ENCODE measurements at places on chromosomes 1 and 21.
A peak's percentile ranks its signal among the peaks of the same experiment; 100 is the strongest.

DNA sequence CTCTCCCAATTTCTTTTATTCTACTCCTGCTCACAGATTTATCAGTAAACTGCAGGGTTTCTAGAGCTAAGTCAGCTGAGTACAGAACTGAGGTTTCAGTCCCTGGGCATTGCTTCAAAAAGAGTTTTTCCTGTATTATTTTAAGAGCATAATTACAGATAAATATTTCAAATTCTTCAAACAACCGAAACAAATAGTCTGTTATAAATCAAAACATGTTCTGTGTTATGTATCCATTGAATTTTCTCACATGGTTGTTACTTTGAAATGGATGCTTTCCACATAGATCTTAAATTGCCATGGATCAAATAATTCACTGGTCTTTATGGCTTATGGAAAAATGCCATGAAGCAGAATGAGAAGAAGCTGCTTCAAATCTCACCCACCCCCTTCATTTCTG is 64.5 kb downstream of the LRRC8C start:
- no peak for DNase-seq

DNA sequence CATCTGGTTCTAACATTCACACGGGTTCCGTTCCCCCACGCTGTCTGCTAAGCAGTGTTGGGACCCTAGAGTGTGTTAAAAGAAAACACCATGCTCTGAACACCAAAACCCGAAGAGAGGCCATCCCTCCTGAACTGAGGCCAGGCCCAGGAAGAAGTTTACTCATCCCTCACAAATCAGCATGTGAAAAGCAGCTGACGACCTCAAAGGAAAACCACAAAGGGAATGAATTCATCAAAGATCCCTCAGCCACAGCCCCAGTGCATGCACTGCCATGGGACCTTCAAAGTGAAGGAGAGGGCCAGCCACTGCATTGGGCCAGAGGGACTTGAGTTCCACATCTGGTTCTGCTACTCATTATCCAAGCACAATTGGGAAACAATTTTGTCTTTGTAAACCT is 7.0 kb upstream of the PSEN2 start:
- DNase-seq = no peak

DNA sequence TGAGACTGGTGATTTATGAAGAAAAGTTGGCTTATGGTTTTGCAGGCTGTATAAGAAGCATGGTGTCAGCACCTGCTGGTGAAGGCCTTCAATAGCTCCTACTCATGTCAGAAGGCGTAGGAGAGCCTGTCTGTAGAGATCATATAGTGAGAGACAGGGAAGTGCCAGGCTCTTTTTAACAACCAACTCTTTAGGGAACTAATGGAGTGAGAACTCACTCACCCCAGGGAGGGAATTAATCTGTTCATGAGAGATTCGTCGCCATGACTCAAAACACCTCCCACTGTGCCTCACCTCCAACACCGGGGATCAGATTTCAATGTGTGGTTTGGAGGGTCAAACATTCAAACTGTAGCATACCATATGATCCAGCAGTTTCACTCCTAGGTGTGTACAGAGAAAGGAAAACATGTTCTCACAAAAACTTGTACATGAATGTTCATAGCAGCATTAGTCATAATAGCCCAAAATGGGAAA is 72.6 kb downstream of the TTC3 start:
- DNase-seq = peak; percentile 72

DNA sequence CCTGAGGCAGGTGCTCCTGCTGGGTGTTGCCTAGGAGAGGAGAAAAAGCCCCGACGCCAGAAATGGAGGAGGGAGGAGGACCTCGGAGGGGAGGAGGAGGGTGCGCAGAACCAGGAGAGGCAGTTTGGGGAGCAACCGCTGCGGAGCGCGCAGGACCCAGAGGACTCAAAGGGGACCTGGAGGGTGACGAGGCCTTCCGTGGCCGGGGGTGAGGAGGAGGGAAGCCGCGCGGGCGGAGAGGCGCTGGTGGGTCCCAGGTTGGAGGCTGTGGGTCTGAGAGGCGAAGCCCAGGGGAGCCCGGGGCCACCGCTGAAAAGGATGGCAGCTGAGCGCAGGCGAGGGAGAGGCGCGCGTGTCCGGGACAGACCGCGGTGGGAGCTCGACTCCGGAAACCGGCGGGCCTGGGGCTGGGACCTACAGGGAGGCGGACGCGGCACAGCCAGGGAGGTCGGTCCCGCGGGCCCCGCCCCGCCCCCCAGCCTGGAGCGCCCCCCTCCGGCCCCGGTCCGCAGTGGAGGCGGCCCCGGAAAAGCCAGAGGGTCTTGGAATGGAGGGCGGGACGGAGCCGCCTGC is 15.1 kb downstream of the RNF223 start:
- peak; percentile 46 for DNase-seq

GRCh38 chr1:212157252-212157651 is 121.7 kb downstream of the DTL start:
- DNase-seq = no peak

- no peak for DNase-seq
These were observed 72.6 kb downstream of the PGM1 start for GRCh38 chr1:63665824-63666223.

- no peak for DNase-seq
These were observed 73.4 kb downstream of the RABGAP1L start for GRCh38 chr1:174232761-174233160.

- DNase-seq = peak; percentile 69
These were observed 39.8 kb upstream of the ZC3H12A start for GRCh38 chr1:37434292-37435225.

DNA sequence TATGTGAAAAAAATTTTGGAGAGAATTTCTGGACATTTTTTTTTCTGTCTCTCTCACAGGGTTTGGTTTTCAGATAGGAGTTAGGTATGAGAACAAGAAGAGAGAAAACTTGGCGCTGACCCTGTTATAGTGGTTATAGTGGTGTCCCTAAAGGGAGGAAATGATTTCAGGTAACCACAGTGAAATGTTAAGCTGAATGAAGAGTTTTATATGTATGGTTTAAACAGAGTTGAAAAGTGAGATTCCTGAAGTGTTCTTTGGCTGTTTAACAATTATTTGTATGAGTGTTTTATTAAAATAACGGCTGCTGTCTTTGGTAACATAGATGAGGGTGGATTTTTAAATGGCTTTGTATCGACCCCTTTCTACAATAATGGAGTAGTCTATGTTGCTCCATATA is 6.3 kb downstream of the RBM15 start:
- DNase-seq = no peak

GRCh38 chr21:39555911-39556590 is 56.7 kb upstream of the B3GALT5 start:
- peak; percentile 90 for DNase-seq

DNA sequence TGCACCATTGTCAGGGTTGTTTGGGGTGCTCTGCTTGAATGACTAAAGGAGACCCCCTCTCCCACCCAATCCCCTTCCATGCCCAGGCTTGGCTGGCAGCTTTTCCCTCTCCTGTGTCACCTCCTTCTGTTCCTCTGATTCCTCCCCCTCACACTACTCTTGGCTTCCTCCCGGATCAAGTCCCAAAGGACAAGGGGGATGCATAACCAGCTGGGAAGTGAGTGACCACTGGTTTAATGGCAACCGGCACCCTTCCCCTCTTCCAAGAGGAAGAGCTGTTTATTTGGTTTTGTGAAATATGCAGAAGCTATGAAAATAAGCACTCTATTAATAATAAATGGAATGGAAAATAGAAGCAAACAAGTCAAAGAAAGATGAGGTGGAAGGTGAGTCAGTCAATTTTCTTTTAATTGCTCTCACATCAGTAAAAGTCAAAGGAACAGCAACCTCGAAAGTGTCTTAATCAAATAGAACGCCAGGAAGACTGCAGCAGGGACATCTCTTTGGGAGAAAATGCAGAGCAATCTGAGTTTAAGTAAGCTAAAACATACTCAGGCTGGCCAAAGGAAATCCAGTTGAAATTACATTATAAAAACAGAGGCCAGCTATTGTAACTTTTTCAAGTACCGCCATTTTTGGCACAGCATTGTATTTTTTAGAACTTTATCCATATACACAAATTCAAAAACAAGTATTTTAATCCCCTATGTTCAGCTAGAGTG is 322.5 kb downstream of the SIPA1L2 start:
- DNase-seq = no peak

- DNase-seq = no peak
These were observed 3.8 kb downstream of the TRABD2B start for GRCh38 chr1:47993416-47993740.

GRCh38 chr1:68314151-68314780 is 81.9 kb upstream of the WLS start:
- DNase-seq = peak; percentile 26

- DNase-seq = no peak
These were observed 3.6 kb upstream of the MAP1LC3C start for GRCh38 chr1:242002510-242002909.

DNA sequence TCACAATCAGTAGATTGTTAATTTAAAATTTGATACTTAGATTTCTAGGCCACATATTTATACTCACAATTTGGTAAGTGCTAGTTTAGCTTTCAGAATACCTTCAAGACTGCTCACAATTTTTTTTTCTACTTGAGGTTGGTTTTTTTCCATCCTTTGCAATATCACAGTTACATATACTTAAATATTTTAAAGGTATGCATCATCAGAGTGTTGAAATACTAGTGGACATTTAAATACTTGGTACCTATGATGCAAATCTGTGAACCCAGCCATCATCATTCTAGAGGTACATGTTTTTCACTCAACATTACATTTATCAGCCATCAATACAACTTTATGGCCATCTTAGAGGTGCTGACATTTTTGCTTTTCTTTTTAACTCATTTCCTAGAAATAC is 6.2 kb upstream of the LRRC40 start:
- DNase-seq = no peak

DNA sequence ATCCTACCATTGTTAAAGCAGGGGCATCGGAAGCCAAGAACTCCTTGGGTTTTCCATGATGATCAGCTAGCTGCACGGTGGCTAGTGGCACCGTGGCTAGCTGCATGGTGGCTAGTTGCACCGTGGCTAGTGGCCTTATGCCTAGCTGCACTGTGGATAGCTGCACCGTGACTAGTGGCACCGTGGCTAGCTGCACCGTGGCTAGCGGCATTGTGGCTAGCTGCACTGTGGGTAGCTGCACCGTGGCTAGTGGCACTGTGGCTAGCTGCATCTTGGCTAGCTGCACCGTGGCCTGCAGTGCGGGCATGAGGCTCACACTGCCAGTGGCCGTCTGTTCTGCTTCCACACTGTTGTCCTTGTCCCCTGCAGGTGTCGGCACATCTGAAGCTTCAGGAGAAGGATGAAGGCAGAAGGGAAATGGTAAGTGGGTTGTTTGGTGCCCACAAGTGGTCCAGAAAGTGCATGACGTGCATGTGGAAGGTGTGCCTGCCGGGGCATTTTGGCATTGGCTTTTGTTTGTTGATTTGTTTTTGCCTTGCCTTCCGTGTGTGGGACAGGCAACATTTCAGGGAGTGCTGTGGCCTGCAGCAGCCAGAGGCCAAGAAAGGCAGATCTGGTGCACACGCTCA is 38.6 kb downstream of the TFF3 start:
- no peak for DNase-seq

DNA sequence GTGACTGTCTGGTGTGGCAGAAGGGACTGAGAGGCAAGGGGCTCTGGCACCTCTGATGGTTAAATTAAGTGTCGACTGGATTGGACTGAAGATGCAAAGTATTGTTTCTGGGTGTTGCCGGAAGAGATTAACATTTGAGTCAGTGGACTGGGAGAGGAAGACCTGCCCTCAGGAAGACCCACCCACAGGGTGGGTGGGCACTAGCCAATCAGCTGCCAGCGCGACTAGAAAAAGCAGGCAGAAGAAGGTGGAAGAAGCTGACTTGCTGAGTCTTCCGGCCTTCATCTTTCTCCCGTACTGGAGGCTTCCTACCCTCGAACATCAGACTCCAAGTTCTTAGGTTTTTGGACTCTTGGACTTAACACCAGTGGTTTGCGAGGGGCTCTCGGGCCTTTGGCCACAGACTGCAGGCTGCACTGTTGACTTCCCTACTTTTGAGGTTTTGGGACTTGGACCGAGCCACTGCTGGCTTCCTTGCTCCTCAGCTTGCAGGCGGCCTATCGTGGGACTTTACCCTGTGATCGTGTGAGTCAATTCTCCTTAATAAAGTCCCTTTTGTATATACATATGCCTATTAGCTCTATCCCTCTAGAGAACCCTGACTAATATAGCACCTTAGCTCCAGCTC is 79.6 kb downstream of the KAZN start:
- no peak for DNase-seq

- DNase-seq = no peak
These were observed 5.5 kb downstream of the CROCC start for GRCh38 chr1:16927256-16927655.

DNA sequence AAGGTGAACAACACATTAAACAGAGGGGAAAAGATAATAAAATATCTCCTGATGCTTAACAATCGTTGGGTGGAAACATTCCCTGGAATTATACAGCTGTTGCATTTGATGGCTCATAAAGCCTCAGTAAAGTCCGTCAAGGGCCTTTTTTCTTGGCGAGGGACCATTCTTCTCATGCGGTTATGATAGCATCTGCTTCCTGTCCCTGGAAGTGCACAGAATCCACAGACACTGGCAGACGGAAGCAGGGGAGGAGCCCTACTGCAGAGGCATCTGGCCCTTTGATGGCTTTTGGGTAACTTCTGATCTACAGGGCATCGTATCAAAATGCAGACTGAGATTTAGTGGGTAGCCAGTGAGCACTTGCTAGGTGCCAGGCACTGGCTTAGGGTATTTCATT is 286.9 kb downstream of the KIF26B start:
- no peak for DNase-seq

GRCh38 chr21:43736224-43736883 is 17.4 kb downstream of the PDXK start:
- DNase-seq = no peak

DNA sequence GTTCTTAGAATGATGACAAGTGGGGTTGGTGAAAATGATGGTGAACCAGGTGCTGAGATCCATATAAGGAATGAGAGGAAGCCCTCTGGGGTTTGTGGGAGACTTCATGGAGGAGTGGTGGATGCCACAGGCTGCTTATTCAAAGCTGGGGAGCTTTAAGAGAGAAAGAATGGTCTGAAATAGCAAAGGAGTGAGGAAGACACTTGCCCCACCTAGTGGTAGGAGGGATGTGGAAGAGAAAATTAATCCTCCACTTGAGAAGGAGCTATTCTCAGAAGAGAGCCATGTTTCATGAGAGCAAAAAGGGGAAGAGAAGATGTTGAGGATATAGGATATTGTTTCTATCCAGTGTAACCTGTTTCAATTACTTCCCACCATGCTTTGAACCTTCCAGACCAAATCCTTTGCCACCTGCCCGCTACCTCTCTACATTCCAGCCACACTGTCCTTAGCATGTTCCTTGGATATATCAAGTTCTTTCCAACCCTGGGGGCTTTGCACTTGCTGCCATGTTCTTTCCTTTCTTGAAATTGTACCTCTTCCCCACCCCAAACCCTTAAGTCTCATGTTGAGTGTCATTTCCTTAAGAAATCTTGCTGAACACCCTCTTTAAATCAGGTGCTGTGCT is 19.6 kb upstream of the ZNF648 start:
- peak; percentile 38 for DNase-seq

- no peak for DNase-seq
These were observed 6.3 kb upstream of the PTP4A2 start for GRCh38 chr1:31944205-31945089.

Measured in NCI-H345 (cell line).